GM04504 (cell line): ENCODE measurements at places on chromosomes 12 and 14.

- DNase-seq: no peak
These were observed 128.5 kb downstream of the KIF26A start for GRCh38 chr14:104266631-104267575.

- no peak for DNase-seq
These were observed 138.4 kb upstream of the PELI2 start for GRCh38 chr14:55979781-55980180.

GRCh38 chr14:91509083-91509877, 830 bp downstream of the PPP4R3A start:
- DNase-seq: no peak

DNA sequence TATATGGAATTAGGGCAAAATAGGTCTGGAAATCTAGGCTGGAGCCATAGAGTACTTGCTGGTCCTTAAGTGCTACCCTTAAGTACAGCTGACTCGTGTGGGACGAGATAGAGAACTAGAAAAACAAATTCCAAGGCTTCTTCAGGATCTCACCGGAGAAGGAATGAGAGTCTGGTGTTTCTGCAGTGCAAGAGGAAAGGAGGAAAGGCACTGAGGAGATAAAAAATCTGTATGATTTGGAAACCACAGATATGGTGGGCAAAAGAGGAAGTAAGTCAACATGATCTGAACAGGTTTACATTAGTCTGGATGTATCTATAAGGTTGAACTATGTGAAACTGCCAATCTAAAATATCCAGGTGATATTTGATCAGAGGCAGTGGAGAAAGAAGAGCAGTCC, 134.4 kb upstream of the SOX5 start:
- no peak for DNase-seq

GRCh38 chr12:132522592-132523380, 32.8 kb downstream of the FBRSL1 start:
- DNase-seq: no peak

- no peak for DNase-seq
These were observed 263.0 kb downstream of the NEDD1 start for GRCh38 chr12:97169889-97170567.

GRCh38 chr12:128856791-128857078, 3.5 kb downstream of the GLT1D1 start:
- DNase-seq: no peak

GRCh38 chr12:31482816-31483215, 108.1 kb downstream of the DENND5B start:
- DNase-seq: no peak
